CD4-positive, alpha-beta T cell (primary cell): ENCODE measurements at places on chromosomes 7 and 10. TPM values are rescaled to one million over a fixed set of nuclear protein-coding genes. Genes with fewer than 3 reads are reported as not detected.

Gene MOSPD3
- total RNA-seq = 10.9 TPM

Gene RBP4
- total RNA-seq = not detected

- H3K27me3 ChIP-seq = no peaks in the 10 kb centered on the region
- DNase-seq = no peak
- H3K4me1 ChIP-seq = no peaks in the 10 kb centered on the region
- no peak overlapping the region for H3K27ac ChIP-seq
Measured at GRCh38 chr10:104243512-104243911, 11.2 kb upstream of the GSTO1 start.

DNA sequence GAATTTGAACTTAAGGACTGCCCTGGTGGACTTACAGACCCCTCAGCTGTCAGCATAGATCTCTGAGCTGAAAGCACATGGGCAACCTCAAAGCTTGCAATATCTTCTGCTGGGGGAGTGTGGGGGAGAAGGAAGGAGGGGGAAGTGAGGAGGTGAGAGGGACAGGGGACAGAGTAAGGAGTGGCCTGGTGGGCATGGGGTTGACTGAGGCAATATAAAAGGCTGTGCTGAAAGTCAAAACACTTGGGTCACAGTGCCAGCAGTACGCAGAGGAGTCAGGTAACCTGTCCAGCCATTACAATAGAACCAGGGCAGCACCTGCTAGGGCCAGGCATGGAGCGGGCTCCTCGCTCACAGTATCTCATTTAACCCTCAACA is 43.2 kb downstream of the PPP1R3C start:
- no peaks in the 10 kb centered on the region for H3K36me3 ChIP-seq
- H3K4me1 ChIP-seq = no peaks in the 10 kb centered on the region
- no peak for DNase-seq

DNA sequence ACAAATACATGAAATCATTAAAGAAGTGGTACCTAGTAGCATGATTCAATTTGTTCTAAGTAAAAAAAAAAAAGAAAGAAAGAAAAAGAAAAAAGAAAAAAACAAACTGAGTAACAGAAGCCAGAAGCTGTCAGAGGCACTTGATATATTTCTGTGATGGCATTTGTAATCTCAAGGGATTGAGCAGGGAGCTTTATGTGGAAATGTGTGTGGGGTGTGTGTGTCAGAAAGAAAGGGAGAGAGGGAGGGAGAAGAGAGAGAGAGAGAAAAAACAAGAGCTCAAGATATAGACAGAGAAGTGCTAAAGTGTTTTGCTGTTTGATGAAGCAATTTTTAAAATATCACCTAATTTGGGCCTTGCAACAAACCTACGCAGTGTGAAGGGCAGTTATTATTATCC is 357.6 kb upstream of the PCDH15 start:
- no peaks in the 10 kb centered on the region for H3K27me3 ChIP-seq
- H3K36me3 ChIP-seq = no peaks in the 10 kb centered on the region
- H3K4me3 ChIP-seq = no peak overlapping the region
- no peak for DNase-seq

DNA sequence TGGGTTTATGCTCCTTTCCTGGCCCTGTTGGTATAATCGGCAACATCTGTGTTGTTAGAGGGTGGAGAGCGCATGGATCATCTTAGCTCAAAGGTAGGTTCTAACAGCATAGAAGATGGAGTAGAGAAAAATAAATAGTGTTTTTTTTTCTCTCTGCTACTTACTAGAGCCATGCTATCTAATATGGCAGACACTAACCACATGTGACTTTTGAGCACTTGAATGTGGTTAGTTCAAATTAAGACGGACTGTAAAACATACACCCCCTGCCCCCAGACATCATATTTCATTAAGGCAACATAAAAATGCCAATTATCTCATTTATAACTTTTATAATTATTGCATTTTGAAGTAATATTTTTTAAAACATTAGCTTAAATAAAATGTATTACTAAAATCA is 525.1 kb downstream of the KIF20B start:
- no peaks in the 10 kb centered on the region for H3K36me3 ChIP-seq
- no peaks in the 10 kb centered on the region for H3K4me1 ChIP-seq
- no peak for DNase-seq
- no peak overlapping the region for H3K27ac ChIP-seq

GRCh38 chr10:60397792-60398191 is 8.1 kb upstream of the ANK3 start:
- H3K27me3 ChIP-seq = no peaks in the 10 kb centered on the region
- H3K27ac ChIP-seq = no peak overlapping the region
- H3K36me3 ChIP-seq = no peaks in the 10 kb centered on the region
- no peak for DNase-seq

GRCh38 chr7:112929421-112929820 is 139.2 kb upstream of the TMEM168 start:
- H3K36me3 ChIP-seq = no peaks in the 10 kb centered on the region
- H3K4me3 ChIP-seq = no peak overlapping the region
- no peak overlapping the region for H3K27ac ChIP-seq
- H3K4me1 ChIP-seq = no peaks in the 10 kb centered on the region

- no peaks in the 10 kb centered on the region for H3K4me1 ChIP-seq
- DNase-seq = no peak
- no peaks in the 10 kb centered on the region for H3K27me3 ChIP-seq
- no peak overlapping the region for H3K4me3 ChIP-seq
- no peak overlapping the region for H3K27ac ChIP-seq
Measured at GRCh38 chr7:114181280-114181679, 233.3 kb upstream of the FOXP2 start.

DNA sequence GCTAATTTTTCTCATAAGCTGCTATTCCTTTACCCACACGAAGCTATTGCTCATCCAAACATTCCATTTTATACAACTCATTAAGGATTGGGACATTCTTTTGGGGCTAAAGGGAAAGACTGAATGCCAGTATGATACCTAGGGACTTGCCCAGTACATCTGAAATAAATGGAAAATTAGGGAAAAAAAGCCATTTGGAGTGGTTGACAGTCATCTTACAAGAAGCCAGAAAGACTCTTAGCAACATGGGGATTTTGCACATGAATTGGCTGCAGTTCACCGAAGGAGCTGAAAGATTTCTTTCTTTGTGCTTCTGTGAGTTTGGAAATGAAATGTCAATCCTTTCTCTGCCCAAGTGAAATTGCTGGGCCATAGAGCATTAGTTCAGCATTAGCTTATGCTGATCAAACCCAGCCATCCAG is 43.3 kb upstream of the MTURN start:
- H3K27me3 ChIP-seq = no peaks in the 10 kb centered on the region
- DNase-seq = no peak
- no peaks in the 10 kb centered on the region for H3K4me1 ChIP-seq

GRCh38 chr7:27602766-27603165 is 59.9 kb downstream of the HIBADH start:
- no peaks in the 10 kb centered on the region for H3K27me3 ChIP-seq
- H3K27ac ChIP-seq = no peak overlapping the region
- DNase-seq = no peak
- H3K4me3 ChIP-seq = no peak overlapping the region
- H3K36me3 ChIP-seq = no peaks in the 10 kb centered on the region
- H3K4me1 ChIP-seq = no peaks in the 10 kb centered on the region
